ENCODE measurements at places on chromosomes 3 and 15.
A peak's percentile ranks its signal among the peaks of the same experiment; 100 is the strongest.

DNA sequence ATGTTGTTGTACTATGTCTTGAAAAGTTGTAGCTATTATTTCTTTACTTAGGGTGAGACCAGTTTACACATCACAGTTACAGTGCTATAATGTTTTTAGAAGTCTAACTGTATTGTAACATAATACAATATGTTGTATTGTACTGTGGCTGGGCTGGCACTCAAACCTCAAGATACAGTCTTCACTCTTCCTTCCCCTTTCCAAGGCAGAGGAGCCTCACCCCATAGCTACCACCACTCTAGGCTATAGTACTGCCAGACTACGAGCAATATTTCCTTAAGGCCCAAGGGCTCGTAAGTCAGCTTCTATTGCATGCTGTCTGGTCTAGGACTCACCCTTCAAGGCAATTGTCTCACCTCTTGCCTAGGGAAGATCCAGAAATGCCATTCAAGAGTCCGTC is 597.7 kb downstream of the OTOL1 start:
- no peak for DNase-seq

DNA sequence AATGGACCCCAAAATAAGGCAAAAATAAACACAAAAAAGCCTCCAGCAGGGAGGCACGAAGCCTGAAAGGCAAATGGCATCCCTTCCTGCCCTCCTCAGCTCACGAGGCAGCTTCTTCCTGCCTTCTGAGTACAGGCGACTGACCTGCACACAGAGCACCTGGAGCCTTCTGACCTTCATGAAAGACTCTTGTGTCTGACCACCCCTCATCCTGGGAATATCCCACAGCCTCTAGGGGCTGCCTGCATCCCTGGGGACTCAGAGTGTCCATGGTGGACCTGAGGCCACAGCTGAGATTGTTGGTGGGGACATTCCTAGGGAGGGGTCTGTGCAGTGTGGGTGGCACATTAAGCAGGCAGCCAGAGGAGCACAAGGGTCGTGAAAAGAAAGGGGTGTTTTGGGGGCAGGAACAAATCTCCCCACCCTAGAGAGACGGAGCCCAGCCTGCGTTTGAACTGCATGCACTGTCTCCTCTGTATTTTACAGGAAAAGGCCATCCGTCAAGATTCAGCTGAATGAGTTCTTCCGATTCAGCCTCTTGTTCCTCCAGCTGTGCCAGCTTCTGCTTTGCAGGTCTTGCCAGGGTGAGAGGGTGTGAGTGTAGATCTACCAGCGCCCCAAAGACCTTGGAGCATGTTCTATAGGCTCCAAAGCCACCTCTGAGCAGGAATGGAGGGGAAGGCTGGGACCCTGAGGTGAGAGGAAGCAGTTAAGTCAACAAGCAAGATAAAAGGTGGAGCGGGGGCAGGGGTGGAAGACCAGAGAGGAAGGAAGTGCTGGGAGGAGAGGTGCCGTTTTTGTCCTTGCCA is 80.4 kb upstream of the MEF2A start:
- DNase-seq = no peak

GRCh38 chr15:48869966-48870365 is 8.0 kb upstream of the EID1 start:
- DNase-seq = no peak

DNA sequence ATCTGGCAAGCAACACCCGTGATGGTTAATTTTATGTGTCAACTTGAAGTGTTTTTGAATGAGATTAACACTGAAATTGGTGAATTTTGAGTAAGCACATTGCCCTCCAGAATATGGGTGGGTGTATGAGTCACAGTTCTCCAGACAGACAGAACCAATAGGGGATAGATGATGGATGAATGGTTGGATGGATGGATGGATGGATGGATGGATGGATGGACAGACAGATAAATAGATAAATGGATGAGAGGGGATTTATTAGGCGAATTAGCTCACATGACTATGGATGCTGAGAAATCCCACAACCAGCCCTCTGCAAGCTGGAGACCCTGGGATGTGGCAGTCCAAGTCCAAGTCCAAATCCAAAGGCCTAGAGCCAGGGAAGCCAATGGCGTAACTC is 5.4 kb upstream of the VWA5B2 start:
- DNase-seq = no peak

- no peak for DNase-seq
Observed at GRCh38 chr3:6567241-6567640, 293.7 kb upstream of the GRM7 start.

DNA sequence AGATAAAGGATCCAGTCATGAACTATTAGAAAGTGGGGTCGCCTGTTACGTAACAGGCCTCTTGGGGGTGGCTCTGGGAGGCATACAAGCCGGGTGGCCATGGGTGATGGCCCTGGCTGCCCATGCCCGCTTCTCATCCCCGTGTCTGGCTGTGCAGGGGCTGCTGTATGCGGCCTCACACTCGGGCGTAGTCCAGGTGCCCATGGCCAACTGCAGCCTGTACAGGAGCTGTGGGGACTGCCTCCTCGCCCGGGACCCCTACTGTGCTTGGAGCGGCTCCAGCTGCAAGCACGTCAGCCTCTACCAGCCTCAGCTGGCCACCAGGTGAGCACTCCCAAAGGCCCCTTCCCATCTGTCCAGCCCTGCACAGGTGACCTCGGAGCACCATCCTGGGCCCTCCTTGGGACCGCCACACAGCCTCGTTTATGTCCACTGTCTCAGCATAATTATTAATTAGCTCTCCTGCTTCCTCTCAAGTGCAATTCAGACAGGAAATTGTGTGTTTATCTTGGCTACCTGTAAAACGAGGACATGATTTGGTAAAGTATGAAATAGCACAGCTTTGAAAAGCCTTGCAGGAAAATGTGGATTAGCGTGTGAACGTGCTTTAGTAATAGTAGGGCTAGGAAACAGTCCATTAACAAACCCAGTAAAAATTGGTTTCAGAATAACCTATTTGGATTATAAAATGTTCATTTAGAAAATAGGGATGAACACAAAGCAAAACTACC is 8.1 kb downstream of the CIB1 start:
- DNase-seq = no peak

GRCh38 chr3:184505076-184505878 is 56.3 kb upstream of the EPHB3 start:
- no peak for DNase-seq

- DNase-seq = no peak
Observed at GRCh38 chr3:79250746-79251145, 517.1 kb downstream of the ROBO1 start.

- DNase-seq = no peak
Observed at GRCh38 chr15:93372865-93373223, 283.8 kb upstream of the RGMA start.

DNA sequence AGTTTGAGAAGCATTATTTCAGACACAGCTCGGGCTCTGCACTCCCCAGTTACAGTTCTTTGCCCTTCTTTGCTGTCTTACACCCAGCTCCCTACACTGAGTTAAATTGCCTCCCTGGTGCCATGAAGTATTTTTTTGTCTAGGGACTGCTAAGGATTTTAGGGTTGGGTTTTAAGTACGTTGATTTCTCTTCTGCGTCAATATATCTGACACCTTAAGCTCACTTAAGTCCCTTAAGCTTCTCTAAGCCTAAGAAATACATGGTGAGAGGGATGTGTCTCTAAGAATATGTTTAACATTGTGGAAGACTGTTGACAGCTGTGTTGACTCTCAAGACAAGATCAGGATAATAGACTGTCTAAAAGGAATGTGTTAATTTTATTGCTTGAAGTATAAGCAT is 400.5 kb downstream of the PTPRG start:
- DNase-seq = no peak

GRCh38 chr3:117355566-117355965 is 646.0 kb downstream of the TUSC7 start:
- DNase-seq = no peak

DNA sequence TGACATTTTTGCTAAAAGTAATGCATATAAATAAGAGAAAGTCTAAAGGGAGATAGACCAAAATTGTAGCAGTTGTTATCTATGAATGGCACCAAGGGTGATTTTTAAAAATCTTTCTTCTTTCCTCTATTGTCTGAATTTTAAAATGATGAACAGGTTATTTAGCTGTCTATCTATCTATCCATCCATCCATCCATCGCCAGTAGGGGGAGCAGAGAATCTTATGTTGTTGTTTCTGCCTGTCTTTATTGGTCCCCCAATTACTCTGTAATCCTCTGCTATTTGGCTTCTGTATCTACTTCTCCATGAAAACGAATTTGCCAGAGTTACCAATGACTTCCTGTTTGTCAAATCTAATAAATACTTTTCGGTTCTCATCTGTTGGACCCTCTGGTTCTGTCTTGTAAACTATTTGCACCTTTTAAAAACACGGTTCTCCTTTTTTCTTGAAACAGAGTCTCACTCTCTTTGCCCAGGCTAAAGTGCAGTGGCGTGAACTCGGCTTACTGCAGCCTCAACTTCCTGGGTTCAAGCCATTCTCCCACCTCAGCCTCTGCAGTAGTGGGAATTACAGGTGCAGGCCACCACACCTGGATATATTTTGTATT is 86.0 kb downstream of the ECT2 start:
- no peak for DNase-seq

GRCh38 chr3:194208709-194209108 is 72.8 kb downstream of the HES1 start:
- no peak for DNase-seq

DNA sequence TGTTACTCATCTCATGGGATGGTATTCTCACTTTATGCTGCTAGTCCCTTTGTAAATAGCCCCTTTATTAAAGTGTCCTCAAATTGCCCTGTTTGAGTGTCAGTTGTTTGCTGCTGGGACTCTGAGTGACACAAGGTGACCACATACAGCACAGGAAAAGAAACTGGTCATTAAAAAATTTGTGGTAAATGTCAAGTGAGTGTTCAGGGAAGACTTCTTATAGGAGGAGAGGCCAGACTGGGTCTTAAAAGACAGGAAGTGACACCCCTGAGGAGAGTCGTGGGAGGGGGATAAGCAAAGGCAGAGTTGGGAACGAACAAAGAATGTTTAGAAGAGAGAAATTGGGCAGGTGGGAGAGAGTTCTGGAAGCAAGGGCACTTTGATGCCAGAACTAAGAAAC is 35.2 kb downstream of the CCR3 start:
- DNase-seq = no peak

DNA sequence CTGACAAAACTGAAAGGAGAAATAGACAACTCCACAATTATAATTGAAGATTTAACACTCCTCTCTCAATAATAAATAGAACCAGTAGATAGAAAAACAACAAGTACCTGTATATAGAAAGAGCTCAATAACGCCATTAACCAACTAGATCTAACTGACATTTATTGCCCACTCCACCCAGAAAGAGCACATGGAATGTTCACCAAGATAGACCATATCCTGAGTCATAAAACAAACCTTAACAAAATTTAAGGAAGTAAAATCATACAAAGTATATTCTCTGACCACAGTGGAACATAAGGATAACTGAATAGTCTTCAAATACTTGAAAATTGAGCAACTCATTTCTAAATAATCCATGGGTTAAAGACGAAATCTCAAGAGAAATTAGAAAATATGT is 25.1 kb downstream of the KBTBD12 start:
- no peak for DNase-seq

GRCh38 chr15:58748852-58749531 is 515 bp downstream of the ADAM10 start:
- peak; percentile 16 for DNase-seq

DNA sequence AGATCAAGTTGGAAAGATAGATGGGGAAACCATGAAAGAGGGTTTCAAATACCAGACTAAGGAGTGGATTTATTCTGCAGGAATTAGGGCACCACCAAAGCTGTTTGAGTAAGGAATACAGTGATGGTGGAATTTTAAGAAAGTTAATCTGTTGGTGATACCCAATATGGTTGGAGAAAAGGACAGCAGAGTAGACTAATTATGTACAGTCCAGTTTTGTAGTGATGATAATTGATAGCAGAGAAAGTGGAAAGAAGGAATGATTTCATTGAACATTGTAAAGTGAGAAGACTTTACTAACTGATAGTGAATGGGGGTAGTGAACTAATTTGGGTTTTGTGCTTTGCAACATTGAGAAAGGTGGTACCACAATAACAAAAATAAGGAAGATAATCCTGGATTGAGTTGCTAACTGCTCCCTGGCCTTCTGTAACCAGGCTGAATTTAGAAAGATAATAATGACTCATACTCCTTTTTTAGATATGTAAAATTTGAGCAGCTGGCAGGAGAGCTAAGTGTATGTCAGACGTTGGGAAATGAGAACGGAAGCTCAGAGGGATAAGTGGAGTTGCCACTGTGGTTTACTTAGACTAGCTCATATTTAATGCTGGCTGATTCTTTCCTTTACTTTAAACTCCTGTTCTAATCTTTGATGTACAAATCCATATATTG is 16.9 kb downstream of the TCAIM start:
- DNase-seq = no peak

DNA sequence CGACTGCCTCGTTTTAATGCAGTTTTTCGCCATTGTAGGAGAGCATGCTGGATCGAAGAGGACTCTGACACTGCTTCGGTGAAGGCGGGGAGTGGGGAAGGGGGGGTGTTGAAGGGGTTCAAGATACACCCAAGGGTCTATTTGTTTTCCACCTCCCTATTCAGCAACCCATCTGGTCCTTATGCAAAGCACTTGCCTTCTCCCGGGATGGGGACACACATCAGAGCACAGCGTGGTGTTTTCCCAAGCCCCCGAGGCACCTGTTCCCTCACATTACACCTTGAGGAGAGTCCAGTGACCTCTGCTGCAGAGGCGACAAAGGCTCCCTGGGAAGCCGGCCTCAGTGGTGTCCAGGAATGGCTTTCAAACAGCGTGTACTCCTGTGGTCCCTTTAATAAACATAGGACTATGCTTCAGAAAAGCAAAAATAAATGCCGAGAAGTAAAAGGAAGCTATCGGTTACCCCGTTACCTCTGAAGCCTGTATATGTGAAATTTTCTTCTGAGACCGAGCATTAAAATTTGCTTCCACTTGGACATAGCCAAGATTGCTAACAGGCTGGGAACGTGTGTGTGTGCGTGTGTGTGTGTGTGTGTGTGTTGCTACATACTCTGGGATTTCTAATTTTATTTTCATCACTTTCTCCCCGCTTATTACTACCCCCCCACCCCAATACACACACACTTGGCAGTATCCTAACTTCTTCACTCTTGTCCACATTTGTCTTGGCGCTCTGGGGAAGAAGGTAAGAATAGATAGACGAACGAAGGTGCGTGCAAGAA is 53.2 kb downstream of the CCDC54 start:
- no peak for DNase-seq

DNA sequence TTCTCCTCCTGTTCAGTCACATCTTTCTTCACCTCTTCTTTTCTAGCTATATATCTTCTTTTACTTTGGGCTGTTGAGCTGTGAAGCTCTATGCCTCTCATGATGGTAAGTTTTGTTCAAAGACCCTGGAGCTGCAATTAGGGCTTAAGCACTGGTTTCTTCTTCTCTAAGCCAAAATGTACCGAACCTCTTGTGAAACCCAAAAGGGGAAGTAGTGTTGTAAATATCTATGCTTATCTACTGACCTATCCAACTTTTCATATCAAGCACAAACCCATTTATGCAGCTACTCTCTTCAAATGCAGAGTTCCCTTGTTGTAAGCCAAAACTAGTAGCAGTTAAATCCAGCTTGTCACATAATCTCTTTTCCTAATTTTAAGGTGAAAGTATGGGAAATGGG is 123.6 kb upstream of the CD96 start:
- no peak for DNase-seq

All from HuH-7.5 (cell line).